Stimulated activated CD8-positive, alpha-beta memory T cell treated with anti-CD3 and anti-CD28 coated beads, Interleukin-4, amount 100 ng/mL, for 1 hour (primary cell): ENCODE measurements at places on chromosomes 6 and 20.

DNA sequence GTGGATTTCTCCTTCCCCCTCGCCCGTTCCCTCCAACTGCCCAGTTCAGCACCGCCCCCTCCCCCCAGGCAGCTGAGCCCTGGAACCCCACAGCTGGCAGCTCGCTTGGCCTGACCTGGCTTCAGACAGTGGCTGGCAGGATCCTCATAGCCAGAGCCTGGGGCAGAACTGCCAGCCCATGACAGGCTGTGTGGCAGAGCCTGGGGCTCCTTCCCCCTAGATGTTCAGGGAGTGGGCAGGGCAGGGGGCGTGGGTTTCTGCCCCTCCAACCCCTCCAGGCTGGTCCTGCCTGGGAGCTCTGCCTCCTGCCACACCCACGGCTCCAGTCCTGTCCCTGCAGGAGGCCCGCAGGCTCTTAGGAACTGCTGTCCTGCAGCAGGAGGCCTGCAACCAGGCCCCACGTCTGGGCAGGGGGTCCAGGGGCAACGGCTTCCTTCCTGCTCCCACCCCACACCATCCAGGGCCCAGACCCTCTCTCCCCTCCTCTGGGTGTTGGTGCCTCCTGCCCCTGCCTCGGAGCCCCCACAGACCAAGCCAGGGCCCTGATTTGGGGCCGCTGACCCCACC lies 9.6 kb upstream of the KCNQ2 start:
- DNase-seq = no peak

- DNase-seq = no peak
Measured at GRCh38 chr6:15317251-15317650, 71.4 kb downstream of the JARID2 start.

DNA sequence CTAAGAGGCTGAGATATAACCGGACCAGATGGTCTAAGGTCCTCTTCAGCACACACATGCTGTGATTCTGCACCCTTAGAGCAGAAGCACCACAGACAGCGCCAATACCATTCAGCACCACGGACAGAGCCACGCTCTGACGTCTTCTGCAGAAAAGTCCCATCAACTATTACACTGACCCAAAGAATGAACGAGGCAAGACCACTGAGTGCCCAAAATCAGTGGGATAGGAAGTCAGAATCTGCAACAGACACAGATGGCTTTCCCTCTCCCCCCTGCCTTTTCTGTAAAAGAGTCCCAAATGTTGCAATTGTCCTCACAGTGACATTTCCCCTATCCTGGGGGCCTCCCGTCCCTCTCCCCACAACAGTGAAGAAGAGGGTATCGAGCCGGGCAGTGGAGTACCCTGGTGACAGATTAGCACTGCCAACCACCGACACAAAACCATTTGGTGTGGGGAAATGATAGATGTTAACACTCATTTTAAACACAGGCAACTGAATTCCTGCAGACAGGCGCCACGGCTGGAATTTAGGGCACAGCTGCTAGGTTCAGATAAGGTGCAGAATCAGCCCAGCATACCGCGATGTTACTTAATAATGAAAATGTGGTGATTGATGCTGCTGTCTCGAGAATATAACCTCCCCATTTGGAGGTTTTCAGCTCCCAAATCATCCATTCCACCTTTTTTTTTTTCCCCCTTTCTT lies 66.6 kb upstream of the CTNNBL1 start:
- no peak for DNase-seq

- DNase-seq = no peak
Measured at GRCh38 chr6:145067430-145067829, 667.9 kb downstream of the EPM2A start.

GRCh38 chr6:44700422-44700821 lies 312.9 kb downstream of the CDC5L start:
- no peak for DNase-seq

GRCh38 chr6:44627091-44627882 lies 239.8 kb downstream of the CDC5L start:
- DNase-seq = no peak

- DNase-seq = no peak
Measured at GRCh38 chr6:39834866-39835265, 42.7 kb downstream of the DAAM2 start.

- no peak for DNase-seq
Measured at GRCh38 chr6:5173810-5174209, 86.9 kb downstream of the LYRM4 start.

- no peak for DNase-seq
Measured at GRCh38 chr6:134549854-134550253, 231.9 kb upstream of the SGK1 start.

- DNase-seq = no peak
Measured at GRCh38 chr6:76861403-76861802, 601.9 kb downstream of the HTR1B start.

DNA sequence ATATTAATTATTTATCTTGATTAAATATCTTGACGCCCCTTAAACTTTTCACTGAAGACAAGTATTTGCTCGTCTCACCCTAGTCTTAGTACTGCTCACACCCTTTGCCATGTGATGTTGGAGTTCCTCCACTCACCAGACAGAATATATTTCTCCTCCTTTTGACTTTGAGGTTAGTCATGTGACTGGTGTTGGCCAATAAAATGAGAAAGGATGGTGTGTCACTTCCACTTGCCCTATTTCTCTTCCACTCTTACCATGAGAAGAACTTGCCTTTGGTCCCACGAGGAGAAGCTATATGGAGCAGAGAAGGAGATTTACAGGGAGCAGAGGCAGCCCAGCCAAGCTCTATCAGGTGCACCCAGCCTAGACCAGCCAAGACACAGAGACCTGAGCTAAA lies 64.9 kb upstream of the TAB2 start:
- no peak for DNase-seq

GRCh38 chr6:24994812-24995211 lies 59.1 kb upstream of the RIPOR2 start:
- no peak for DNase-seq

- DNase-seq = no peak
Measured at GRCh38 chr6:63582579-63583231, 10.4 kb downstream of the LOC128125822 start.

DNA sequence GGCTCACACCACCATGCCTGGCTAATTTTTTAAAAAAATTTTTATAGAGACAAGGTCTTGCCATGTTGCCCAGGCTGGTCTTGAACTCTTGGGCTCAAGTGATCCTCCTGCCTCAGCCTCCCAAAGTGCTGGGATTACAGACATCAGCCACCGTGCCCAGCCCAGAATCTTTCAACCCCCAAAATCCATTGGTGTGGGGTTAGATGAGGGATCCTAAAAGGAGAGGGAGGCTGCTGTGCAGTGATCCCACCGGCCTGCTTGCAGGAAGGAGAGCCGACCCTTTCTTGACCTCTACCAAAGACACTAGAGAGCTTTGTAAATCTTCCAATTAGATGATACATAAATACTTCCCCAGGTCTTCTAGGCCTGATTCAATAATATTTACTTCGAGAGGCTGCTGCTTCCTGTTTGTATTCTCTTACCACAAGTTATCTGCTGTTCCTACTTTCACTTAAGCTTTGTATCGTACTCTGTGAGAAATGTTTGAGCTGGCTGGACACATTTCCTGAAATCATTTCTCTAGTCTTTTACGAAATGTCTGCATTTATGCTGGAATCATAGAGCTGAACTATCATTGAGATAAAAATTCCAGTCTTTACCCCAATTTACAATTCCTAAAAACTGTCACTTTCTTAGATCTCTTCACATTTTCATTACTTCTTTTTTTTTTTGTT lies 49.3 kb upstream of the IER3 start:
- DNase-seq = no peak

DNA sequence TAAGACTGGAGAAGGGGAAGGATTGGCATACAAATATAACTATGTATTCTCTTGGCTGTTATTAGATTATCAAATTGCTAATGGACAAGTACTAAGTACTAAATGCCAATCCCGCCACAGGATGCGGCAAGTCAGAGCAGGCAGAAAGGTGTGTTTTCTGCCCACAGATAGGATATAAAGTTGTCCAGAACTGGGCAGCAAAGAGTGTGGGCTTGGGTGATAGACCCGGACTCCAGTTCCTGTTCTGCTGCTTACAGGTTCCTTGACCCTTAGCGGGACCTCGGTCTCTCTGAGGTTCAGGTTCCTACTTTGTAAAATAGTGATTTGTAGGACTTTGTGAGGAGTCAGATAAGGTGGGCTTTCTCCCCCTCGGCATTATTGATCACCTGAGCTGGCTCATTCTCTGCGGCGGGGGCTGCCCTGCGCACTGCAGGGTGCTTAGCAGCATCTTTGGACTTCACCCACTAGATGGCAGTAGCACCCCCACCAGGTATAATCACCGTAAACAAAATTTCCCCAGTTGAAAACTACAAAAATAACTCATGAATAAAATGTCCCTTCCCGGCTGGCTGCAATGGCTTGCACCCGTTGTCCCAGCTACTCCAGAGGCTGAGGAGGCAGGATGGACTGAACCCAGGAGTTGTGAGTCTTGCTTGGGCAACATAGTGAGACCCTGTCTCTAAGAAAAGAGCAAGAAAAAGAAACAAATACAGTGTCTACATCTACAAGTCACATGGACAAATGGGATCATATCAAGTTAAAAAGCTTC lies 193.1 kb downstream of the DOK5 start:
- DNase-seq = no peak

DNA sequence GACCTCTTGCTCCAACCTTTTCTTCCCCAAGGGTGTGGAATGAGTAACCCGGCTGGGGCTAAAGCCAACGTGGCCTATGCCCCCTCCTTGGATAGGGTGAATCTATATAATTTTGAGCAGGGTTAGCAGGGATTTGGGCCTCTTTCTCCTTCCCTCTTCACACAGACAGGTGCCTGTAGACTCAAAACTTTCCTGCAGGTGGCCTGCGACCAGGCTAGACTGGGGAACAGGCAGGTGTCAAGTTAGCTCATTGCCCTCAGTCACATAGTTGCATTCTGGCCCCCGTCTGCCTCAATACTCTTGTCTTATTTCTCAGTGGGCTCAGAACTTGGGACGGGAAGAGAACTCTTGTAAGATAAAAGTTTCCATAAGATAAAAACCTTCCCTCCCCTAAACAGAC lies 243.0 kb downstream of the ATXN1 start:
- no peak for DNase-seq

DNA sequence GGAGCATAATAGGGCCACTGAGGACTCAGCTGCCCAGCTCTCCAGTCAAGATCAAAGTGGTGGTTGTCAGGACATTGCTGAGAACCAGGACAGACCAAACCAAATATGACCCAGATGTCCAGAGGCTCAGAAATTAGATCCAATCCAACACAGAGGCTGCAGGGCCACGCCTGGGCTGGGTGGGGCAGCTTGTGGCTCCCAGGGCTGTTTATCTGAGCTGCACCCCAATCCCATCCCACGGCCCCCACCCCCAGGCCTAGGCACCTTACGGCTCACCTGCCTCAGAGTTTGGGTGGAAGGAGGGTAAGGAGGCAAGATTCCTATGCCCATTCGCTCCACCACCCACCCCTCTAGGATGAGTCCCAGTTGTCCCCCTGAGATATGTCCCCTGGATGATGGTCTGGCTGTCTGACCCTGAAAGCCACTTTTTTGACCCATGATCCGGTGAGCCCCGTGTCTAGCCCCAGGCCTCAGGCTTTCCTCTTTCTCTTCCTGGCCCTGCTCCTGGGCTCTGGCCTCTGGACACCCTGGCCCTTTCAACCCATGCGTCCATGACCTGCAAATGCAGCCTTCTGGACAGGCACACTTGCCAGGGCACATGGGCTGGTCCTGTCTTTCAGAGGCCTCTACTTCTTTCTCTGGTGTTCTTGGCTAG lies 40.0 kb downstream of the CPXM1 start:
- DNase-seq = no peak

- DNase-seq = no peak
Measured at GRCh38 chr6:15090145-15090579, 155.7 kb upstream of the JARID2 start.

DNA sequence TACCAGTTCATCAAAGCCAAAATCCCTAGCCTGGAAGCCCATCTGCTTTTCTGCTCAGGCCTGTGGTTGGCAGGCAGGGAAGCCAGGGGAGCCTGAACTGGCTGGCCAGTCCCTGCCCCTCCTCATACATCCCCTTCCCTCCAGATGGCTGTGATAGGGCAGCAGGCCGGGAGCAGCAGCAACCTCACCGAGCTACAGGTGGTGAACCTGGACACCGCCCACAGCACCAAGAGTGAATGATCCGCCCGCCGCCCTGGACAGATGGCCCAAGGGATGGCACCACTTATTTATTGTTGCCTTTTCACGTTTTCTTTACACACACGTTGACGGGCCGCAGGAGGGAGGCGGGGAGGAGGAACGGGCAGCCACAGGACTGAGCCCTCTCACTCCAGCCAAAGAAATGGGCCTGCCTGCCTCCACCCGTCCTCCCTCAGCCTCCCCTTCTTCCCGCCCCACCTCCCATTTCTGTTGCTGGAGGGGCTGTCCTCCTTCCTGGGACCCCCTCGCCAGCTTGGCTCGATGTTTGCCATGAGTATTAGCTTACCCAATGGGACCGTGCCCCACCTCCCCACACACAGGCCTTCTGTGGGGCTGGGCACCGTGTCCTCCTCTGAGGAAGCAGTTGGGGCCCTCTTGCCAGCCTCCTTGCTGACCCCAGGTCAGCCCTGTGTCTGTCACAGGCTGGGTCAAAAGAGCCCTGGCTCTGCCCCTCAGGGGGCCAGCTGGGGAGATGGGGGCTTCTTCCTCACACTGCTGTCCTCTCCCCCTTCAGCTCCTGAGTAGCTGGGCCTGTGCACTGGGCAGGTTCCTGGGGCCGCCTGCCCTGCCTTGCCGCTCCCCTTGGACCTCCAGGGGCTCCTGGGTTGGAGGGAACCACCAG lies 2.8 kb upstream of the CUL9 start:
- DNase-seq = no peak

DNA sequence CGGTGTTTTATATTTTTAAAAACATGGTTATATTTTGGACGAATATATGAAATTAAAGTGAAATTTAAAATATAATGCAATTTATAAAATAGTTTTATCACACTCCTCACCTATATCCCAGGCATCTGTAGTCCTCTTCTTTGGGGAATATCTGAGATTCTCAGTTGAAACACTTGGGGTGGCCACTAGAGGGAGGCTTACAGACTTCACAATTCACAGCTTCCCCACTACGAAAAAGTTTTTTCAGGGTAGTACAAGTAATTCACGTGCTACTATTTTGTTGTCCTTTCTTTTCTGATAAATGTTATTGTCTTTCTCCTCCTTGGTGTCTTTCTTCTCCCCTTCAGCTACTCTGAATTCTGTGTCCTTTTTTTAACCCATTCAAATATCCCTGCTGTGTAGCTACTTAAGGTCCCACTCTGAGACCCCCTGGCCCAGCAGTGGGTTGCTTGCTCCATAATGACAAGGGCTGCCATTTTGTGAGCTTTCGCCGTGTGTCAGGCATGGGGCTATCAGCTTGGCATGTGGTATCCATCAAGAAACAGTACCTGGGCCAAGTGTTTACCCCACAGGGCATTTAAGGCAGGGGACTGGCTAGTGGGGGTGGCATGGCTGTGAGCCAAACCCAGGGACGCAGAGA lies 43.6 kb upstream of the PHACTR3 start:
- no peak for DNase-seq

DNA sequence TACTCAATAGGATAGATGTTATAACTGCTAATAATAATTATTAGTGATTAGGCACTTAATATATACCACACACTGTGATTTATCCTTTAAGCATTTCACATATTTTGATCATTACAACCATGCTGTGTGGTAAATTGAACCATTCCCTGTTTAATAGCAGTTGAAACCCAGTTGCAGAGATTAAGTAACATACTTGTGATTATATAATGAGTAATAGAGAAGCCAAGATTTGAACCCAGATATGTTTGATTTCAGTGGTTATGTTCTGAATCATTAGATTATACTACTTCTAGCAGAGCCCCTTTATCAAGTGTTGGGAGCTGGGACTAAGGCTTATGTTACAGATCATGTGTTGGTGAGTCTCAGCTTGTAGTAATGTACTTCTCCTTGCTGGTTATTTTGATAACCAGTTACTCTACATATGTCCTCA lies 44.1 kb downstream of the STK4 start:
- no peak for DNase-seq

GRCh38 chr6:114997813-114998292 lies 655.0 kb upstream of the HS3ST5 start:
- no peak for DNase-seq
